ENCODE measurements at places on chromosomes 3 and 15.

DNA sequence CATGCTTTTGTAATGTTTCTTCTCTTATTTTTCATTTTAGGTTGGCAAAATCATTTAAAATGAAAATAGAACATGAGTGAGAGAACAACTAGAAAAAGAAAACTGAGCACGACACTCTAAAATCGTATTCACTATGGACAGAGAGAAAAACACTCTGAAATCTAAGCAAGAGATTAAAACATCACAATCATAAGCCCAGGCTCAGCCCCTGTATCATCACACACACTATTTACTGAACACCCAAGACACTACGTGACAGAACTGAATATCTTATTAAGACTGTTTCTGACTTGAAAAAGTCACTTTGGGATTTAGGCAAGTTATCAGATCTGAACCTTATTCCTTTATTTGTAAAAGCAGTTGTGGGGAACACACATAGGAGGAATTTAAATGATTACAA is 82.6 kb upstream of the PLXND1 start:
- DNase-seq: no peak

DNA sequence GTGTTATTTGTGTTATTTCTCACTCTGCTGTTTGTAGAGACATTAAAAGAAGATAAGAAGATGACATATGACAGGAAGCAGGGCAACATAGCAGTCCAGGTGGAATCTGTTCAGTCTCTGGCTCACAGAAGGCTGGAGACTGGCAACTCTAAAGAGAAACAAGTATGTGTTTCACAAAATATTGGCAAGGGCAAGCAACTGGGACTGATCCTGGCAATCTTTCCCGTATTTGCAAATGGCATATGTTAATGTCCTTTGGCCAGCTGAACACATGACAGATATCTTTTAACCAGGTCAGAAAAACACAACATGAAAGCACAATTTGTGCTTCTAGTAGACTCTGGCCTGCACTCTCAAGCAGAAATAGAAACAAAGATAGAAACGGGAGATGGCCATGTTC is 1354.1 kb upstream of the EPHA6 start:
- DNase-seq: no peak

- no peak for DNase-seq
Observed at GRCh38 chr3:183272142-183272541, 19.1 kb downstream of the B3GNT5 start.

GRCh38 chr15:94080416-94080815 is 150.9 kb upstream of the MCTP2 start:
- DNase-seq: no peak

DNA sequence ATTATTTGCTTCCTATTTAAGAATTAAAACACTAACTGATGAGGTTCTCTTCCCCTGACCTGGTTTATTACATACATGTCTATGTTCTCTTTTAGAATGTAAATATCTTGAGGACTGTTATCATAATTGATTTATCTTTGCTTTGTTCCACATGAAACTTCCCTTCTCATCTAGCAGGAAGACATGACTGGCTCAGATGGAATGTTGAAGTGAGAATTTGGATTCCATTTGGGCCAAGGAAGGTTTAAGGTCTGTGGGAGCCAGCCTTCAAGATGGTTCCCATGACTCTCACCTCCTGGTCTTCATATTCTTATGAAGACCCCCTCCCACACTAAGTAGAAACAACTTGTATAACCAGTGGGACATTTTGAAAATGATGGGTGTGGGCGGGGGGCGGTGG is 222.2 kb upstream of the GADL1 start:
- DNase-seq: no peak

DNA sequence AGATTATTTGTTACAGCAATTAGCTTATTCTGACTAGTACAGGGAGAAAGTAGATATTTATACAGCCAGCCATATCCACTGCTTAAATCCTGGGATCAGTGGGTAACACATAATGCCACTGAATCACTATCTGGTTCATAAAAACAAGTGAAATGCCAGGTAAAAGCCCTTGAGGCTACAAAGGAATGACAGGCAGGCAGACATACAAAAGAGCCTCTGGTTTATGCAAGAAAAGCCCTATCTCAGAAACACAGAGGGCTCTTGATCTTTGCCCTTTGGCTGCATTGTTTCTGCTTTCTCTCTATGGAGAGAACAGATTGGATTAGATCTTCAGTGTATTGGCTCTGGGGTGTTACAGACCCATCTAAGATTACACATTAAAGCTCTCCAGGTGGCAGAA is 115.4 kb upstream of the GADL1 start:
- DNase-seq: no peak

- no peak for DNase-seq
Observed at GRCh38 chr3:176789281-176789705, 408.0 kb downstream of the TBL1XR1 start.

DNA sequence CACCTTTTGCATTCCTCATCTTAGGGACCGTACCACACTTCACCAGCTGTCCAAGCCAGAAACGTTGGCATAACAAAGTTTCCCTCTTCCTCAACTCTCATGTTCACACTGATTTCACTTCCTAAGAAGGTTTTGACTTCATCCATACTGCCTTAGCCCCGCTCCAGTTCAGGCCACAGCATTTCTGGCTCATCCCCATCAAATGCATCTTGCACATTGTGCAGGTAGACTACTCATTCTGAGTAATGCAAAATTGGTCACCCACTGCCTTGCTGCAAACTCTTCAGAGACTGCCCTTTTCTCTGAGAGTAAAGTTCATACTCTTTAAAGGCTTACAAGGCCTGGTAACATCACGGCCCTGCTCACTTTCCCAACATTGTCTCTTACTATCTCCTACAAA is 8.8 kb downstream of the NUSAP1 start:
- no peak for DNase-seq

- no peak for DNase-seq
Observed at GRCh38 chr3:31472479-31473390, 60.0 kb upstream of the STT3B start.

DNA sequence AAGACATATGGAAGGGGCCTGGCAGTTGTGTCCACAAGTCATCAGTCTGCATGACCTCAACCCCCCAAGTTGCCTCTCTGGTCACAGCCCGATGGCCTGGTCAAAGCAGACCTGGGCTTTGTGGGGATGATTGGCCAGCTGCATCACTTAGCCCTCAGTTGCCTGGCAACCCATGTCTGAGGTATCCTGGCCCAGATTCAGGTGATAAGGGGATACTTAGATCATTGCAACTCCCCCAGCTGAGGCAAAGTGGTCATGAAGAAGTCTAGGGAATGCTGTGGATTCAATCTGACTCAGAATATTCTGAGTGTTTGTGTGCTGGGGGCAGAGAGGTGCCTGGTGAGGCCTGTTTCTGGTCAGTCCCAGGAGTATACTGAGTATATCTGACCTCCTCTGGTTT is 5.0 kb downstream of the GPR156 start:
- DNase-seq: no peak

- DNase-seq: no peak
Observed at GRCh38 chr3:15646851-15647511, 45.4 kb downstream of the BTD start.

- DNase-seq: no peak
Observed at GRCh38 chr3:86961297-86961696, 29.7 kb downstream of the VGLL3 start.

DNA sequence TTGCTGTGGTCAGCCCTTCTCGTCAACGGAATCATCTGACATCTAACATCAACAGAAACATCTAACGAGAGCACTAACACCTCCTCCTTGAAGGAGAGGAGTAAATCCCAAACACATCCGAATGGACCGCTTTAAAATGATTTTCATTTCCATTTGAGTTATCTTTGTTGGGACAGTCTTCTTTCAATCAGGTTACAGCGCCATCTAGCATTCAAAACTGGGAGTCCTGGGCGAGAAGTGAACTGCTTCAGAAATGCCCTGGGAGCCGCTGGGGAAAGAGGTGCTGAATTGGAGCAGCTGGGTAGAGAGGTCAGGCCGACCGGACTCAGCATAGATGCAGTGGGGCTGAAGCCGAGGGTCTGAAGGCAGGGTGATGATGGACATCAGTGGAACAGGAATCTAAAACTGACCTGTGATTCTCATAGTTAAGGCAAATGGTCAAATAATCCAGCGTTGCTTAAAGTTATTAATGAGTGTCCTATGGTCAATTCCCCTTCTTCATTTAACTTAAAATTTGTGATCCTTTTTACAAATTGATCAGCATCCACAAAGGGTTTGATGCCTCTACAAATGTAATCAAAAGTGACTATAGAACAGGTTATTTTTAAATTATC is 170.0 kb upstream of the NDN start:
- DNase-seq: peak; percentile 25

- no peak for DNase-seq
Observed at GRCh38 chr3:18660059-18660458, 234.9 kb upstream of the SATB1 start.

DNA sequence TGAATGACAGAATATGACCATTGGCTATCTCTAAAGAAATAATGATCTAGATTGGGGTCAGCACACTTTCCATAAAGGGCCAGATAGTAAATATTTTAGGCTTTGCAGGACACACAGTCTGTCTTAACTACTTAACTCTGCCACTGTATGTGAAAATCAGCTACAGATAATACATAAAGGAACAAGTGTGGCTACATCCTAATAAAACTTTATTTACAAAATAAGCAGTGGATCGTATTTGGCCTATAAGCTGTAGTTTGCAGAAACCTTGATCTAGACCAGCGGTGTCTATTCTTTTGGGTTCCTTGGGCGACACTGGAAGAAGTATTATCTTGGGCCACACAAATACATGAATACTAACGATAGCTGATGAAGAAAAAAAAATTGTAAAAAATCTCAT is 27.6 kb downstream of the GSK3B start:
- no peak for DNase-seq

DNA sequence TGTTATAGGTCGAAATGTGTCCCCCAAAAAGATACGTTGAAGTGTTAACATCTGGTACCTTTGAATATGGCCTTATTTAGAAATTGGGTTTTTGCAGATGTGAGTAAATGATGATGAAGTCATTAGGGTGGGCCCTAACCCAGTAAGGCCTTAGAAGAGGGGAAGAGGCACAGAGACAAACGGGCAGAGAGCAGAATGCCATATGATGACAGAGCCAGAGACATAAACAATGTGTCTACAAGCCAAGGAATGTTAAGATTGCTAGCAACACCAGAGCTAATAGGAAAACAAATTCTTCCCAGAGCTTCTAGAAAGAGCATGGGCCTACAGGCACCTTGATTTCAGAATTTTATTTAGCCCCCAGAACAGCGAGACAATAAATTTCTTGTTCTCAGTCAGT is 693.1 kb upstream of the NECTIN3 start:
- DNase-seq: no peak

DNA sequence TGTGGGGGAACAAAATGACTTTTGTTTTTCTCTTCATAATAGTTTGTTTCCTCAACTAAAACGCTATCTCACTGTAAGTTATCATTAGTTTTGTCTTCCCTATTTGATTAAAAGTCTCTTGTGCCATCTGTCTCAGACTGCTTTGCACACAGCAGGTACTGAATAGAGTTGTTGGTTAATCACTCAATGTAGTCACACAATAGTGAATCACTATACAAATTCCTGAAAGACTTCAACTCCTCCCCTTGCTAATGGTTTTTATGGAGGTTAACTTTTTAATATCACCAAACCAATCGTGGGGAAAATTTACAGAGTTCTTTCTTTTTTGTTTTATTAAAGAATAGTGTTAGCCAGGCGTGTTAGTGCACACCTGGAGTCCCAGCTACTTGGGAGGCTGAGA is 2.6 kb upstream of the NGLY1 start:
- no peak for DNase-seq

DNA sequence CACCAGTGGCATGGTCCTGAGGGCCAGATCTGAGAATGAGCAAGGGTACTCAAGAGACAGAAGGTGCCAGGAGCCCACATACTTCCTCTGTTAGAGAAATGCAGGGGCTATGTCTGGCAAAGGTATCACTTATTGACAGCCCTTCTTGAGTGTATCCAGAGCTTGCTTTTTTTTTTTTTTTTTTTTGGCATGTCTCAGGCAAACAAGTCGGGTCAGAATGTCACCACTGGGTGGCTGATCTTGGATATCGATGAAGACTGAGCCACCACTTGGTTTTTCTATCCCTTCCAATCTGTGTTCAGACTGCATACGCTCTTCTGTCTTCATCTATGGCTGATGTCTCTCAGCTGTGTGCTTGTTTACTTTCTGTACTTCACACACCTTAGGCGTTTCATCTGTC is 363.4 kb upstream of the C2CD4B start:
- DNase-seq: no peak

DNA sequence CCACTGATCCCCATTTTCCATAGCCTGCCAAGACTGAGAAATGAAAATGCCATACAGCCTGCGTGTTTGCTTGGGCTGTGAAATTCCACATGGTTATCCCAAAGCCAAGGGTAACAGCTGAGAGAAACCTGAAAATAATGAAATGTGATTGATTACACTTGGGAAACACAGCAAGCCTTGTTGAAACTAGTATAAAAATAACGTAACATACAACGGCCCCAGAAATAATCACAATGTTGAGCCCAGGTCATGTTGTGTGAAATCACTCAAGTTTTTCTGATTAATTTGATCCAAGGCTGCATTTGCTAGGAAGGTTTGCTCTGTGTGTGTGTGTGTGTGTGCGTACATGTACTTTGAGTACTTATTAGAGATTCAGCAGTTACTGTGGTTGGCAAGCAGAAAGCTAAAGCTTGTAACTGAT is 269.0 kb downstream of the OXSM start:
- no peak for DNase-seq

DNA sequence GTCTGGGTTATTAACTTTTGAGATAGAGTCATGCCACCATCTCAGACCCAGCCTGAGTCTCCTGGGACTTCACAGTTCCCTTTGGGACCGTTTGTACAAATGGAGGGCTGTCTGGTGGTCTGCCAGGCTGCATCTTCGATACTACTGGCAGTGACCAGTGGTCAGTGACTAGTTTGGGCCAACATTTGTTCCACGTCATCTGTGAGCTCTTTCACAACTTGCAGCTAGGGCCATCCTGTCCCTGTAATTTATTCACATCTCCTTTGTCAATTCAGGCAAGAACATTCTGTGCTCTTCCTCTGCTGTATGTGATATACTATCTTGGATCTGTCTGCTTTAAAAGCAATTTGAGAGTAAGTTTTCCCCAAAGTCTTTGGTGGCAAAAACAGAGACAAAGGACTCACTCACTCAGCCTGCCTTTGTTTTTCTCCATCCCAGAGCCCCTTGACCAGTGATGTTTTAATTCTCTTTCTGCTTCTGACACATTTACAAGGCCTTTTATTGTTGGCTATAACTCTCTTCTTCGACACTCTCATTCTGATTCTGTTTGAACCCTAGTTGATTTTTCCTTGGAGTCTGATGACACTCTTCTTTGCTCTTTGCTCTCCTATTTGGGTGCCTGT is 353.4 kb downstream of the EPHB1 start:
- DNase-seq: no peak

- DNase-seq: no peak
Observed at GRCh38 chr3:195696632-195697278, 24.0 kb upstream of the MUC20 start.

All from NCI-H2081 (cell line).